BJ (cell line): ENCODE measurements at places on chromosomes 7 and 10. TPM values are rescaled to one million over a fixed set of nuclear protein-coding genes. Genes with fewer than 3 reads are reported as not detected.

RPP30 gene
- polyA plus RNA-seq = 26.2 and 47.9 TPM in 2 replicates

GJD4 gene
- not detected in 2 replicates for polyA plus RNA-seq

BLOC1S2 gene
- polyA plus RNA-seq = 18.7 and 39.9 TPM in 2 replicates

MYH16 gene
- not detected in 2 replicates for polyA plus RNA-seq

GRM3 gene
- polyA plus RNA-seq = not detected in 2 replicates

MACROH2A2 gene
- polyA plus RNA-seq = 2.7 TPM in 2 replicates

C10orf90 gene
- polyA plus RNA-seq = not detected in 2 replicates

DNA sequence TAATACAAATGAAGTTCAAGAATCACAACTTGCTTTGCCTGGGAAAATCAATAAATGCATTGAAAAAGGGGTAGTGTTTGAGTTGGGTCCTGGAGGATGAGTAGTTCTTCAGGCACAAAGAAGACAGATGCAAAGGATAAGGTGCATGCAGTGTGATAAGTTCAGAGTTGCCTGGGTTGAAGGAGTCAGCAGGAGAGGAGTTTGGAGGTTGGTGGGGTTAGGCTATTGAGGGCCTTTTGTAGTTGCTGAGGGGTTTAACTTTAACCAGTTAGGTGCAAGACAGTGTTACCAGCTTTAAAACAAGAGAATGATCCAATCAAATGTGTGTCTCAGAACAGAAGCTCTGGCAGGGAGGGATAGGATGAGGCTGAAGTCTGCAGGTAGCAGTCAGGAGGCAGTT lies 44.3 kb upstream of the GLCCI1 start:
- no peak for DNase-seq

DNA sequence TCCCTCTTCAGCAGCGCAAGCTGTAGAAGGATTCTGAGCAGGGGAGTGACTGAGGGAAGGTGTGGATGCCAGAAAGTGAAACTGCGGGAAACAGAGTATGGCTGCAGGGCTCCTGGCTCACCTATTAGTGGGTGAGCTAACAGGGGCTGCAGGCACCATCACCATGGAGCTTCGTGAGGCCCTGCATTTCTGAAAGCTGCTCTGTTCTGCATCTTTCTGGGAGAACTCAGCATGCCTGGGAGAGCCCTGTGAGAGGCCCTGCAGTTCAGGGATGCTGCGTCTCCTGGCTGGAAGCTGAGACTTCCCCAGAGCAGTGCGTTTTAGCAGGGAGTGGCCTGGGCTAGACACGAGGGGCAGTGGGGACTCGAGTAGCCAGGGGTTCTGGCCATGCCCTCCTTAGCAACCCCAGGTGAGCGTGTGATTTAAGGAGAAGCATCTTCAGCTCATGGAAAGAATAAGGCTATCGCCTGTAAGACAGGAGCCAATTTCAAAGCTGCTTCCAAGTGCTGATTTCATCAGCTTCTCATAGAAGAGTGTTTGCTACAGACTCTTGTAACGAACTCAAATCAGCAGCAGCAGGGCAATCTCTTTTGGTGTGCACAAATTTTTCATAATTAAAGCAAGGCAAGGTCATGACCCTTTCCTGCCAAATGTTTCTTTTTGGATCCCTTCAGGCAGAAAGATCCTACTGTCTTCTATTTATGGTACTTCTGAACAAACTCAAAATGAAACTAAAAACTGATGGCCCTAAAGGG lies 293.6 kb upstream of the ZNF32 start:
- DNase-seq = no peak

DNA sequence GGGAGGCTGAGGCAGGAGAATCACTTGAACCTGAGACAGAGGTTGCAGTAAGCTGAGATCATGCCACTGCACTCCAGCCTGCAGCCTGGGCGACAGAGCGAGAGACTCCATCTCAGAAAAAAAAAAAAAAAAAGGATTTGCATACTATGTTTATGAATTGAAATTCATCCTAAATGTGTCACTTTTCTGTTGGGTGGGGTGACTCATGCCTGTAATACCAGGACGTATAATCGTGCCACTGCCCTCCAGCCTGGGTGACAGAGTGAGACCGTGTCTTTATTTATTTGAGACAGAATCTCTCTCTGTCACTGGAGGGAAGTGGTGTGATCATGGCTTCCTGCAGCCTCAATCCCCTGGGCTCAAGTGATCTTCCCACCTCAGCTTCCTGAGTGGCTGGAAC lies 5.8 kb downstream of the ZNF212 start:
- no peak for DNase-seq

GRCh38 chr10:73843261-73843660 lies 31.1 kb downstream of the CAMK2G start:
- DNase-seq = no peak

GRCh38 chr10:26861205-26861998 lies 644 bp upstream of the ABI1 start:
- no peak for DNase-seq
